ENCODE measurements at places on chromosomes 16 and 17.

DNA sequence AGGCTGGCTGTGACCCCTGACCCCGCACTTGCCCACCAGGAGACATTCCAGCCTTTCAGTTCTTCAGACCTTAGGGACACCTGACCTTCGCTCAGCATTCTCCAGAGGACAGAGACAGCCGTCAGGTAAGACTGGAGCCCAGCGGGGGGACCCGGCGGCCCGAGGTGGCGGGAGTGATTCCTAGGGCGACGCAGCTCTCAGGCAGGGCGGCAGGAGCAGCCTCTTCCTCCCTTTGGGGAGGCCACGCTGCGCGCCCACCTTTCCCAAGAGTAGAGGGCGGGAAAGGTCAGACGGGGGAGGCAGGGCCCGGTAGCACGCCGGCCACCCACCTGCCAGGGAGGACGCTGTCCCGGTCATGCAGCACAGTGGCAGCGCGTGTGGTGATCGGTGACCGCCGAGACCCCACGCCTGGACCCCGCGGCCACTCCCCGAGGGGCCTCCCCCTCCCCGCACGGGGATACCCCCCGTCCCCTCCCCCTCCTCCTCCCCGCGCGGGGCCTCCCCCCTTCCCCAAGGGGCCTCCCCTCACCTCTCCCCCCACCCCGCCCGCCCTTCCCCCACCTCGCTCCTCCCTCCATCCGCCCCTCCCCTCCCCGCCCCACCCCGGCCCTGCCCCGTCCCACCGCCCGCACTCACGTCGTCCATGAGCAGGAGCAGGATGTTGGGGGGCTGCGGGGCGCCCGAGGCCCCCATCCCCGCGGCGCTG lies 472 bp downstream of the GALNS start:
- DNase-seq = no peak

- DNase-seq = no peak
Observed at GRCh38 chr16:87735270-87736007, 30.3 kb downstream of the KLHDC4 start.

DNA sequence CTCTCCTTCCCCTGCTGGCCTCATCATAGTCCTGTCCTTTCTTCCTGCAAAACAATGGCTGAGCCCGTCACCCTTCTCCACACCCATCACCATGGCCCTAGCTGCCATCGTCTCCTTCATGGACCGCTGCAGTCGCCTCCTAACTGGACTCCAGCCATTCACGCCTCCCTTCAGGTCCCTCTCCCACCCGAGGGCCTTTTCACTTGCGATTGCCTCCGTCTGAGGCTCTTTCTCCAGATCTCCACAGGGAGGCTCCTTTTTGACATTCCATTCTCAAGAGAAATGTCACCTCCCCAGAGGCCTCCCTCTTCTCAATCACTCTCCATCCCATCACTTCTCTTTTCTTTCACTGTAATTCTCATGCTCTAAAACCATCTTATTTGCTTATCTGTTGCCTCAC lies 23.5 kb downstream of the GSG1L start:
- no peak for DNase-seq

DNA sequence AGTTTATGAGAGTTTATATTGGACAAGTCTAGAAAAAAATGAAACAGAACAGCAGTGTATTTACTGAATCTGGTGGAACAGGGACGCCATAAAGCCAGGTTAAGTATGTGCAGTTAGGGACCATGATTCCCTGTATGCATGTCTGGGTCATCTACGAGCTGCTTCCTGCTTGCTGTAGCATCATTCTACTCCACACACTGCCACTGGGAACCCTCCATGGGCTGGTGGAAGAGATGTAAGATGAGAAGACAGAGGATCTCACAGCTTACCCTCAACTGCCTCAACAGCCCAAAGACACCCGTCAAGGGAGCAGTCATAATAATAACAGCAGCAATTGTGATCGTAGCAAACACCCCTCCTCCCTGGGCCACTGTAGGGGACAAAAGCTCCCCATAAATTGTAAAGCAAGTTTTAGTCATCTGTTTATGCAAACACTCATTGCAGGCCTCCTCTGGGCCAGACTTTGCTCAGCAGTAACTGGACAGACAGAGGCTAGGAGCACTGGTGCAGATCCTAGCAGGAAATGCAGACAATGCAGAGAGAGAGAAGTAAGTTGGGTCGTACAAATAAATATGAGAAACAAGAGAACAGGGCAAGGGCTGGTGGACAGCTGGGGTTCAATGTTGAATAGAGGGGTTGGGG lies 188.0 kb downstream of the SOX9 start:
- no peak for DNase-seq

DNA sequence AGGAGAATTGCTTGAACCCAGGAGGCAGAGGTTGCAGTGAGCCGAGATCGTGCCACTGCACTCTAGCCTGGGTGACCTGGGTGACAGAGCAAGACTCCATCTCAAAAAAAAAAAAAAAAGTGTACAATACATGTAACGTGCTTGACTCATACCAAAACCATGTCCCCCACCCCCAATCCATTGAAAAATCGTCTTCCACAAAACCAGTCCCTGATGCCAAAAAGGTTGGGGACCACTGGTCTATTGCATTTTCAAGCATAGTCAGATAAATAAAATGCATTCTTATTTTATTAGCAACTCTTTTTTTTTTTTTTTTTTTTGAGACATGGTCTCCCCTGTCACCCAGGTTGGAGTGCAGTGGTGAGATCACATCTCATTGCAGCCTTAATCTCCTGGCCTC lies 52.1 kb downstream of the COPRS start:
- DNase-seq = no peak
